ENCODE measurements at places on chromosomes 2 and 18.

GRCh38 chr2:218991674-218992168 lies 1.5 kb downstream of the CRYBA2 start:
- DNase-seq = no peak

- DNase-seq = peak; percentile 82
Measured at GRCh38 chr2:152036611-152037469, 62.0 kb downstream of the CACNB4 start.

DNA sequence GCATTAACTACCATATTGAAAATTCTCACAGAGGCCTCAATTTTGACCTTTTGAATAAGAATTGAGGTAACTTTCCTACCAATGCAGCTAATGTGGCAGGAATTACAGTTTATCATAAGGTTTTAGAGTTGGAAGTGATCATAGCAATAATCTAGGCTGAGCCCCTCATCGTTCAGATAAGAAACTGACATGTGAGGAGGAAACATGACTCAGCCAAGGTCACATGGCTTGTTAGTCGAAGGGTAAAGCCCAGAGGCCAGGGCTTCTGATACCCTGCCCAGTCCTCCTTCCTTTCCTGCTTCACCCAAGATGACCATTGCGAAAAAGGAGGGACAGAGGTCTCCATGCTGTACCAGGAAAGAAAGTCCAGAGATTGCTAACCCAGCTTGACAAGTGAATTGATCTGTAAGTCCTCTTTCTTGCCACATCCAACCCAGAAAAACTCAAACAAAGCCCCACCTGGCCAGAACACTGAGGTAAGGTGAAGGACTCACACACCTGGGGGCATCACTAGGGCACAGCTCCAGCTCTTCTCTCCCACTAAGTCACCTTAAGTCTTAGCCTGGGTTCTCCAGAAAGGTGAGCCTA lies 174.8 kb downstream of the EN1 start:
- DNase-seq = no peak

- no peak for DNase-seq
Measured at GRCh38 chr2:9560628-9561027, 5.0 kb upstream of the ADAM17 start.

- no peak for DNase-seq
Measured at GRCh38 chr2:74094291-74094690, 53.4 kb downstream of the BOLA3 start.

DNA sequence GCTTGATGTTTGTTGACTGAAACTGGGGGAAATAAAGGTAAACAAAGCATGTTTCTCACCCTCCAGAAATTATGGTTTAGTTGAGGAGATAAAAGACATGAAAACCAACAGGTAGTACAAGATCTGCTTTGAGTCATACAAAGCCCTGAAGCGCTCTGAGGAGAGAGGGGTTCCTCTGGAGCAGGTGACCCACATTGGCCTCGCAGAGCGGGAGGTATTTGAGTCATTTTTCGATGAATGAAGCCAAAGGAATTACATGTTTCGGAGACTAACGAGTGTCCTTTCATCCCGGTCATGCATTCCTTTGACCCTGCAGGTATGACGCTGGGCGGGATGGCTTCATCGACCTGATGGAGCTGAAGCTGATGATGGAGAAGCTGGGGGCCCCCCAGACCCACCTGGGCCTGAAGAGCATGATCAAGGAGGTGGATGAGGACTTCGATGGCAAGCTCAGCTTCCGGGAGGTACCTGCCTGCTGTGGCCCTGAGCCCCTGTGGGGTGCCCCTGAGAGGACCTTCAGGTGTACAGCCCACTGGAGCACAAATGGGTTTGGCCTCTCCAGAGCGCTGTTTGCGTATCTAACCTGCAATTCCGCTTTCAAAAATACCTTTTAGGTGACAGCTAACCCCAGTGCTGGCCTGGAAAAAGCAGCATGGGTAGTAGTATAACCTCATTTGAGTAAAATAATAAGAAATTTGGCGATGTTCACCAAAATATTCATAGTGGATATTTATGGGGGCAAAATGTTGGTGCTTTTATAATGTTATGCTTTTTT lies 29.3 kb downstream of the EFHD1 start:
- no peak for DNase-seq

- no peak for DNase-seq
Measured at GRCh38 chr2:36307441-36307840, 48.1 kb upstream of the CRIM1 start.

DNA sequence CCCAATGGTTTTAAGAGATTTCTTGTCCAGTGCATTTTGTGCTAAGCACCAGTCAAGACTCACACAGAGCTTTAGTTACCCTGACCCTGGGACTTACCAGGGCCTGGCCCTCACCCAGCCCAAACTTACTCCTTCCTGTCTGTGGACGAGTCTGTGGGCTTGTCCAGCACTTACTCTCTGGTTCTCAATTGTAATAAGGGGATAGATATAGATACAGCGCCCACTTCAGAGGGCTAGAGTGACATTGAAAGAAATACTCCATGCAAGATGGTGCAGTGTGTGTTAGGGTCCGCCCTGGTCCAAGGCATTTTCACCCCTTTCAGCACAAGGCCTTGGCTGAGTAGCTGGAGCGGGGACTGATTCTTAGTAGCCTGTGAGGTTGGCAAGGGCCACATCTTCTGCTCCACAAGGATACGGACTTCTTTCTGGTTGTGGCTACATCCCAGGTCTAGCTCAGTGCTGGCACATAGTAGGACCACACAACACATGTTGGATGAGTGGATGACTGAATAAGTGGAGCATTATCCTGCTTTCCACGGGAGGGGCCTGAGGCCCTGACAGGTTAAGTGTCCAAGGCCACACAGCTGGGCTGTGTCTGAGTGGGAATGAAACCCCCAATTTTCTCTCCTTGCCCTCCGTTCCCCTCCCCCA lies 3.8 kb upstream of the ARID5A start:
- no peak for DNase-seq

DNA sequence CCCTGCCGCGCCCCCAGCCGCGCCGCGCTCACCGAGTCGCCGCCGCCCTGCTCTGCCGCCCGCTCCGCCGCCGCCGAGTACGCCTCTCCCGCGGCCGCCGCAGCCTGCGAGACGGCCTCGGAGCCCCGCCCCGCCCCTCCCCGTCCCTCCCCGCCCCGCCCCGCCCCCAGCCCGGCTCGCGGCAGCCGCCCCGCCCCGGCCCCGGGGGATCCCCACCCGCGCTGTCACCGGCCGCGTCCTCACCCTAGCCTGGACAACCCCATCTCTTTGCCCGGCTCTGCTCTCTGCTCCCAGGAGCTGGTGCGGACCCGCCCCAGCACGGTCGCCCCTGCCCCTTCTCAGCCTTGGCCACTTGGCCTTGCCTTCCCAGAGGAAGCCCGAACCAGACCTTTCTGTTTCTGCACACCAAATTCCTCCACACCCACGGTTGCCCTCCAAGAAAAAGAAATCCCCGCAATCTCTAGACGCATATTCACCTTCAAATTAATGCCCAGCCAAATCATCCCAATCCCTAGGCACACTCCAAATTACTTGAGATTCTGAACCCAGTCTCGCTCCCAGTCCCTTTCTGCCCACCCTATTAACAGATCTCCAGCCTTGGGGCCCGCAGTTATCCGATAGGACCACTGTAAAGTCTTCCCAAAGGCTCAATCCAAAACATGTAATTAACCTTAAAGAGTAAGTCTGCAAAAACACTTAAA lies at the start of gene CYRIA:
TSS of gene CYRIA (minus strand) at position 87 of the 701 bp plus-strand sequence. CDS start 77,715 bp downstream, outside the sequence.
- DNase-seq = peak; percentile 83

DNA sequence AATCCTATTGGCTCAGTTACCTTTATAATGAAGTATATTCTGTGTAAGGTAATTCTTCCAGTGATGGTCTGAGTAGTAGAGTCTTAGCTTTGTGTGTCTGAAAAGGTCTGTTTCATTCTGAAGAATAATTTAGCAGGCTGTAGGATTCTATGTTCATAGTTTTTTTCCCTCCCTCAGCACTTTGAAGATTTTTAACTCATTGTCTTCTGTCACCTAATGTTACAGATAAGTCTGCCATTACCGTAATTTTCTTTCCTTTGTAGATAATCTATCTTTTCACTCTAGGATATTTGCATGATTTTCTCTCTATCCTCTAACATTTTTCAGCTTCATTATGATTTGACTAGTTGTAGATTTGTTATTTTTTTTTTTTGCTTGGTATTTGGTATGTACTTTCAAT lies 22.7 kb downstream of the INSIG2 start:
- no peak for DNase-seq

DNA sequence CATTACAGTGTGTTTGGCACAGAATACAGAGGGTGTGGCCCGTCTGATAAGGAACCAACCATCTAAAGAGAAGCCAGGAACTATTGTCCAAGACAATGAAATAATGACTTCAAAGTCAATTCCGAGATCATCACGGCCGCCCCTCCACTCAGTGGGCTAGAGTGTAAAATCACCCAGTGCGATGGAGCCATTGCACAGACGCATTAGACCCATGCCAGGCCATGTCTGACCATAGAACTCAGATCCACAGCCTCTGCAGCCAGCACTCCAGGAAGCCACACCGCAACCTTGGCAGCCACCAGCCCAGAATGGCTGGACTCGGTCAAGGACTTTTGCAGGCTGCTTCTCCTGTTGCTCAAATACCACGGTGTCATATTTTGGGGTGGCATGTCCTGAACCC lies 835.7 kb downstream of the DCDC2C start:
- no peak for DNase-seq

GRCh38 chr2:237478979-237479378 lies 8.1 kb upstream of the MLPH start:
- no peak for DNase-seq

DNA sequence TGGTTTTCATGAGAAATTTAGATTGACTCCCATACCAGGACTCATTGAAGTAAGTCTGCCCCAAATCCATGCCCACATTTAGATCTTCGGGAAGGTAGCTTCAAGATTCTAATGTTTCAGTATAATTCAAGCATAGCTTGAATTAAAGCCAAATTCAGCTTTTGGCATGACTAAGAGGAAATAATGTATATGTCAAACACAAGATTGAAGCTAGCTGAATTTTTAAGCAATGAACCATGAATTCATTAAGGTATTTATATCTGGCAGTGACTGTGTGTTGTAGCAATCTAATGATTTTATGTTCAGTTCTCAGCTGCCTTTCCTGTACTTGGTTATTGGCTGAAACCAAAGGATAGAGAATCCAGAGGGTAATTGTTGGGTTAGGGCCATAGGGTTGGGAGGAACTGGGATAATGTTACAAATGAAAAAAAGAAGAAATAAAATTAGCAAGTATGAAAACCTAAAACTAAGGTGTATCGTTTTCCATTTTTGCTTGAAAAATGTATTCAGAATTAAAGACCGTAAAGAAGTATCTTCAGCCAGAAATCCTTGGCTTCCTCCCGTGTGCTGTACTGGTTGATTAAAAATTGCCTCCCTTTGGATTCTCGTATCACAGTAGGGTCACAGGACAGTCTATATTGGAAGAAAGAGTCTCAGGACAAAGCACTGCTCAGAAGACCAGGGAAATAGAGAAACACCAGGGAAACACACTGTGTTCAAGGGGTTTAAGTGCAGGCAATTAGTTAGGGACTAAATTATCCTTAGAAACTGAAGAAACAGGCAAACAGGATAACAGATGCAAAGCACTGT lies 119.0 kb upstream of the FN1 start:
- no peak for DNase-seq

- DNase-seq = no peak
Measured at GRCh38 chr18:46346213-46346612, 242.0 kb downstream of the HAUS1 start.

- no peak for DNase-seq
Measured at GRCh38 chr2:214629875-214630274, 179.6 kb downstream of the BARD1 start.

- DNase-seq = no peak
Measured at GRCh38 chr2:29241955-29242565, 126.8 kb downstream of the CLIP4 start.

DNA sequence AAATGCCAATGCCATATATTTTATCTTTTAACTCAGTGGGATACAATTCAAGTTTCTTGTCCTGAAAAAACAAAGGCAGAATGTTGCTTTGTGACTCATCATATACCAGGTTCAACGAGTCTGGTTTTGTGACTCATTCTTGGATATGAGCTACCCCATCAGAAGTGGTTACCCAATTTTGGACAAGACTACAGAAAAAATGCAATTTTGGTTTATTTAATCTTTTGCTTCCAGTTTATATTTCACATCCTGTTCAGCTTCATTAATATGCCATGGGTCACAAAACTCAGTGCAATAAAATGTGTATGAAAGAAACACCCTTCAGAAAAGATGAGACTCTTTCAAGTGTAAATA lies 25.0 kb downstream of the FN1 start:
- no peak for DNase-seq

- no peak for DNase-seq
Measured at GRCh38 chr2:216648105-216648504, 14.9 kb downstream of the IGFBP2 start.

GRCh38 chr2:227462972-227463931 lies 8.7 kb upstream of the AGFG1 start:
- no peak for DNase-seq

- peak; percentile 4 for DNase-seq
Measured at GRCh38 chr2:158047156-158047611, 54.5 kb upstream of the UPP2 start.

DNA sequence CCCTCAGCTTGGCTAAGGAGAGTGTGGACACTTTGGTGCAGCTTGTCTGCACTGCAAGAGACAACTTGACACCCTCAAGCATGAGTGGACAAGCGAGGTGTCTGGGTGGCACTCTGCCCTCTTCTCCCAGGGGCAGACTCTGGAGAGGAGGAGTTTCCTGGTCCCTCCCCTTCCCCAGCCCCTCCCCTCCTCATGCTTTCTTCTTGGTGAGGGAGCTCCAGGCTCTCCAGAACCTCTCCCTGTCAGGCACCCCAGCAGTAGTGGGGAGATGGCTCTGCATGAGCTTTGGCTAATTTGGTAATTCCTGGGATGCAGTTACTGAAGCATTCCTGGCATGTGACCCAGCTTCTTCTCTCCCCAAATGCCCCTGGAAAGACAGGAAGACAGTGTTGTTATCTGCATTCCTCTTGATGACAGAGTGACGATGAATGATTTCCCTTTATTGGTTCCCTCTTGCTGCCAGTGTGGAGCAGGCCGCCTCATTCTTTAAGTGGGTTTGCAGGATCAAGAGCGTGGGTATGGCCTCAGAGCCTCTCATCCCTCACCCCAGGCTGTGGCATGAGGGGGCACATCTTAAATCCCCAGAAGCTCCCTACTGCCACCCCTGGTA lies 89.2 kb downstream of the STPG4 start:
- no peak for DNase-seq

DNA sequence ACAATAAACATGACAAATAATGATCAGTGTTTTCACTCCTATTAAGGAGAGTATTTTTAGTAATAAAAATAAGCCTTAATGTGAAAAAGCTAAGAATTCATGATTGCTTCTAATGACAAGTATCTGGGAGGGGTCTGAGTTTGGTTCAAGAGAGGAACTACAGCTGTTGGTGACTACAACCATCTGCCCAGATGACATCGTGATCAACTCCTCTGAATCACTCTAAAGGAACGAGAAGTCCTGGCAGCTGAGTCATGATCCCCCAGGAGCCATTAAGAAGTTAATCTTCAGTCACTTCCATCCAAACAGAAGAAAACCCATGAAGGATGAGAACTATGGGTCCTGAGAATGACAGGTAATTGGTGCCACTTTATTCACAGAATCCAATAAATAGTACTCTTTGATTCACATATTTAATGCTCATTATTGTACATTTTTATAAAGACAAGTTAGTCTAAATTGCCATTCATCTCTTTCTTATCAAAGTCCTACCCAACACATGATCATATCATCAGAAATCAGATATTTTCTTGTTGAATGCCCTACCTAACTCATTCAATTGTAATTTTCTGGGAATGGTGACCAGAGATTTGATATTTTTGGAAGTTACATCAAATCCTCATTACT lies 6.8 kb downstream of the TFPI start:
- peak; percentile 83 for DNase-seq

GRCh38 chr18:55610506-55610905 lies 22.5 kb upstream of the TCF4 start:
- no peak for DNase-seq

- DNase-seq = no peak
Measured at GRCh38 chr18:27921904-27922751, 254.8 kb downstream of the CDH2 start.

Measured in erythroblast (primary cell).